ENCODE measurements at places on chromosomes 11 and 22.

DNA sequence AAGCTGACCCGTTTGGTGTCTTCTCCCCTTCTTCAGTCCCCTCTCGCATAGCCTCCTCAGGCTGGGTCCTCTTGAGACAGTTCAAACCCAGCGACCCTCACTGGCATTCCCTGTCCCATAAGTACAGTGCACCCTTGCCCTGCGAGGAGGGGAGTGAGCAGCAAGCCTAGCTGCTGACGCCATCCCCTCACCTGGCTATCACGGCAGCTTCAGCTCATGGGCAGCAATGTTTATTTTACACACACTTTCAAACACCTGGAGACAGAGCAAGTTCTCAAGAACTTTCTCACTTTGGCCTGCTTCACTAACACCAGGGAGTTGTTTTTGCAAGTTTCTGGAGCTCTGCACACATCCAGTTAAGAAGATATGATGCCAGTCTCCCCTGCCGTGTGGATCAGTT lies 189.6 kb upstream of the E2F8 start:
- DNase-seq = no peak

DNA sequence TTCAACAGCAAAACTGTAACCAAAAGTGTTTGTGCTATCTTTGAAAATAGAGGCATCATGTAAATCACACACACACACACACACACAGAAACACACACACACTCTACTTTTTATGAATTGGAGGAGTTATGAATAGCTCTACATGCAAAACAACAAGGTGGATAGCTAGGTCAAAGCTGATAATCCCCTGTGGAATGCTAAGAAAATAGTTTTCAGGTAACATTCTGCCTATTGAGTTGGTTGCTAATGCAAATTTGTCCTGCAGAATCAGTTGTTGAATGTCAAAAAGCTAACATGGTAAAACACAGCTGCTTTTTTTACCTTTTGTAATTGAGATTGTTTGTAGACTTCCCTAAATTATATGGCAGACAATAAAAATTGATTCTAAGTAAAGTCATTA lies 1658.4 kb upstream of the RAG2 start:
- DNase-seq = no peak

DNA sequence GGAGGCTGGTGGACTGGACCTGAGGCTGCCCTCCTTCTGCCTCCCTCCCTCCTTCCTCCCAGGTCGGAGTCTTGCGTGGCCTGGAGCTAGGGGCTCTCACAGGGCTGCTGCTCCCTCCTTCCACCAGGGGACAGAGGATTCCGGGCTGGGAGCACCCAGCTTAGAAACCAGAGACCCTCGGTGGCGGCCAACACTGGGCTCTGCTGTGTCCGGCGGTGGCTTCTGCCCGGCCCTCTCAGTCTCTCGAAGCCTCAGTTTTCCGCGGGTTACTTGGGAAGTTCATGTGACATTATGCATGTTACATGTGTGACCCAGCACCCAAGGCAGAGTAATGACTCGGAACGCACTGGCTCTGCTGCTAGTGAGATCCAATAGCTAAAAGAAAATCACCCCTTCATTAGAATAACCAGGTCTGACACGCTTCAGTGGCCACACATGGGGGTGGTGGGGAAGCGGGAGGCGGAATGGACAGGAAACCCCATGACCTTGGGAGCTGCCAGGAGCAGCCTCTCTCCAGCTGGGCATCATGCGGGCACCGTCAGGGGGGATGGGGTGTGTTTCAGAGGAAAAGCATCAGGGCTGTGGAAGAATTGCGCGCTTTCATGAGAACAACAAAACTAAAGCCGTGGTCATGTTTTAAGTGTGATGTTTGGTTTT lies 5.9 kb upstream of the MRGPRG start:
- no peak for DNase-seq

DNA sequence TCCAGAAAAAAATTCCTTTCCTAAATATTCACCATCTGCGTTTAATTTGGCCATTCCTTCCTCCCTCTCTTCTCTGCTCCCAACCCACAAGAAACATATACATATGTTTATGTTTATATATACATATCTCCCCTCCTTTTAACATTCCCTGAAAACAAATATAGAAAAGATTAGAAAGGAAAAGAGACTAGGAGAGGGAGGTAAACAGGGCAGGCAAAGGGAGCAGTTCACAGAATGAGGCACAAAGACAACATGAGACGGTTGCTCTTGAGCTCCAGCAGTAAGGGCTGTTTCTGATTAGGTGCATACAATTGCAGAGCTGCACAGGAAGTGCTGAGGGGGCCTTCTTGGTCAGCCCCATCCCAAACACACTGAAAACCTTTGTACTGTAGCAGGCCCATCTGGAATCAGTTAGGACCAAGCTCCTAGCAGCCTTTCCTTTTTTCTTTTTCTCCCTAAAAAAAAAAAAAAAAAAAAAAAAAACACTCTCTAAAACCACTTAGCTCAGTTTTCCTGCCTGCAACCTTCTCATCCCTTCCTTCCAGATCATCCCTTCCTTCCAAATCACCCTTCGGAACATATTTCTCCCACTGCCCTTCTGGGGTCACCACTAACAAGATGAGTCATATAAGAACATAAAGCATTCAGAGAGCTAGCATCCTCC lies 57.0 kb downstream of the RBFOX2 start:
- no peak for DNase-seq

DNA sequence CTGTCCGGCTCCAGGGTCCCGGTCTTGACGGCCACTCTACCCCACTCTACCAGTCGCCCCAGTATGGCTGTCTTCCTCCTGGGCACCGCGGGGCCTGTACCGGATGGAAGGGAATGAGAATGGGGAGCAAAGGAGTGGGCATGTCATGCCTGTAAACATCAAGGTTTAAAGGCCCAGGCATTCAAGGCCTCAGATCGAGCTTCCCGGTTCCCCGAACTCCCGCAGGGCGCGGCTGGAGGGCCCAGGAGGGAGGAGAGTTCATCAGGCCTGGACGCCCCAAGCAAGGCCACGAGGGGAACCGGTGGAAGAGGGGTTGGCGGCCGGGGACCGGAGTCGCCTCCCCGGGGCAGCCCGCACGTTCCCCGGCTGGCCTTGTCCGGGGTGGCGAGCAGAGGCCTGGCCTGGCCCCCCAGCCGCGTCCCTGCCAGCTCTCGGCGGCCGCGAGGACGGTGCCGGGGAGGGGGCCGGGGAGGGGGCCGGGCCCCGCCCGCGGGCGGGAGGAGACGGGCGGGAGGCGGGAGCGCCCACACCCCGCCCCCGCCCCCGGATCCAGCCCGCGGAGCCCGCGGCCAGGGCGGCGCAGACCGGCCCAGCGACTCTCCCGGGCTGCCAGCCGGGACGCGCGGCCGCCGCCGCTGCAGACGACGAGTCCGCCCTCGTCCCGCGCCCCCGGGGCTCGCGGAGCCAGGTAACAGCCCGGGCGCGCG lies at the start of gene CDC42EP1:
CDC42EP1 (plus strand) TSS at position 580 of the 707 bp plus-strand sequence. CDS start 5,870 bp downstream, outside the sequence.
- DNase-seq = no peak

DNA sequence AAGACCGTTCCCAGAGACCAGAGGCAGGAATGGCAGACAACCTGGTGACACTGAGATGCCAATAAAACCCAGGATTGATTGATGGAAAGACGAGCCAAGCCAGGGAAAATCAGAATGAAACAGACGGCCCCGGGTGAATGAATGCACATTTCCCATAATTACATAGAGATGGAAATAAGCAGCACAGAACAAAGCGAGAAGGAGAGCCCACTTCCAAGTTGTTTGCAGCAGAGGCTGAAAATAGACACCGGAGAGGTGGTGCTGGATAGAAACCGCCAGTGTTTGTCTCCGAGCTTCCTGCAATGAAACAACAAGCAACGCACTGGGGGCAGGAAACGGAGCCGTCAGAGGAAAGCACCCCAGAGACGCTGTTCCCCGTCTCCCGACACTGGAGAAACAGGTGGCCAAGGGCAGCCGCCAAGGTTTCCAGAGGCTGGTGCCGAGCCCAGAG lies 406.8 kb downstream of the SHANK2 start:
- DNase-seq = no peak

DNA sequence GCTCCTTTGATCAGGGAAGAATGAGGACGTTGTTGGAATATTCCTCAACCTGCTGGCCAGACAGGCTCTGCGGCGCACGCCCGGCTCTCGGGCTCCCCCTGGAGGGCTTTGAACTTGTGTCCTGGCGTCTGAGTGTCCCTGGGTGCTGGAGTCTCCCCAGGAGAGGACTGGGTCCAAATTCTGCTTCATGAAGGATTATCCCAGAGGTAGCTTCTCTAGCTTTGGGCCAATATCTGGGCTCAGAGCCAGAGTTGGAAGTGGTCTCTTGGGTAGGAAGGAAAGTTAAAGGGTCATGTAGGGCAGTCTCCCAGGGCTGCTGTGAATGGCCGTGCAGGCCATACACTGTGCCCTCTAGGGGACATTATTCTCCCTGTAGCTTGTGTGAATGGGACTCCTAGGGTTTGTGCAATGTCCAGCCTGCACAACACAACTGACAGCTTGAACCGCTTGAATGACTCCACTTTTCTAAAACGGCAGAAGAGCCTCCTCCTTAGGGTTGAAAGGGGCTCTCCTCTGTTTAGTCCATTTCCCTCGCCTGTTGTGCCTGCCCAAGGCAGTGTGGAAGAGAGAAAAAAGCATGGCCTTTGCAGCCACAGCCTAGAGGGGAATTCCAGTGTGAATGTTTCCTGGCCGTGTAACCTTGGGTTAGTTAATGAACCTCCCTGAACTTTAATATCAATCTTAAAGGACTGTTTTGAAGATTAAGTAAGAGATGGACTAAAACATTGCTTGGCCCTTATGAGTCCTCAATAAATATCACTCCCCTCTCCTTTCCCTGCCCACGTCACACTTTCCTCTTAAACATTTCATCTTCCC lies 111.2 kb upstream of the THY1 start:
- no peak for DNase-seq

DNA sequence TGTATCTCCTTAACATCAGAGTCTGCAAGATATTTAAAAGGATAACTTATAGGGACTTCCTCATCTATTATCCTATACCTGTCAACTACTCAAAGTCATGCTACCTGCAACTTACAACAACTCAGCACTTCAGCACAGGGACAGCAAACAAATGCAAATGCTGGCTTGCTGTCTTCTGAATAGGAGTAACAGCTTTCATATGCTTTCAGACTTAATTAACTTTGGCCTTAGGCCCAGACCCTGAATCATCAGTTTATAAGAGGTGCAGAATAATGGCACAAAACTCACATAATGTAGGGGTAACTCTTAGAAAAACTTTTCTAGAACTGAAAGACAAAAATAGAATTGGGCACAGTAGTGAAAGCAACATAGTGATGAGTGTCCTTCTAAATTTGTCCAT lies 953.4 kb downstream of the DLG2 start:
- DNase-seq = no peak

DNA sequence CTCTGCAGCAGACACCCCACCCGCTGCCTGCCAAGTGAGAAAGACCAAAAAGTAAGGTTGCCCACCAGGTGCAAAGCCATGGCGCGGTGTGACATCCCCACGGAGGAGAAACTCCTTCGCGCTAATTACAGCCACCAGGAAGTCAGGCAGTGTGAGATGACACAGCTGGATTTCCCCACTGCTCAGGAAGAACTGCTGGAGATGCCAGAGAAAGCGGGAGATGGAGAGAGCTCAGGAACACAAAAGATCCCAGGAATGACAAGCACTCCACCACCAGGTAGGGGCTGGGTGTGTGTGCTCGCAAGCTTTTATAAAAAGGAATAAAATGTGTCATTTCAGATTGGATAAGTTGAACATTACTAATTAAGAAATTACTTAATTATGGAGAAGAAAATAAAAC lies 292.7 kb downstream of the OPCML start:
- DNase-seq = no peak

Measured in cerebellar nuclear complex (tissue), 1 donor.